ENCODE measurements at places on chromosomes 12 and 14. TPM values are rescaled to one million over a fixed set of nuclear protein-coding genes. Genes with fewer than 3 reads are reported as not detected.

Gene CDKN3
- 3.9 TPM for total RNA-seq

Gene NPFF
- total RNA-seq: not detected

Gene BICD1
- 12.5 TPM for total RNA-seq

Gene ABCD2
- total RNA-seq: 0.14 TPM

Gene CCDC196
- not detected for total RNA-seq

Gene SRRM4
- total RNA-seq: not detected

Gene DYNC1H1
- 377 TPM for total RNA-seq

Gene SLC11A2
- 123 TPM for total RNA-seq

Gene CAPZA3
- not detected for total RNA-seq

Gene LRCOL1
- total RNA-seq: not detected

Gene KERA
- not detected for total RNA-seq

Gene ADCY6
- total RNA-seq: 34.1 TPM

Gene TAS2R46
- 3.5 TPM for total RNA-seq

Gene RNF212B
- not detected for total RNA-seq

Gene CCDC197
- not detected for total RNA-seq

Gene GUCY2C
- total RNA-seq: not detected

Gene SYCP3
- total RNA-seq: under 0.01 TPM

Gene SLC7A8
- total RNA-seq: 1.1 TPM

Gene IL26
- not detected for total RNA-seq

Gene NEUROD4
- not detected for total RNA-seq

Data from placental pericyte (primary cell).